ENCODE measurements at places on chromosomes 1 and 21. TPM values are rescaled to one million over a fixed set of nuclear protein-coding genes. Genes with fewer than 3 reads are reported as not detected.

GRCh38 chr1:55215194-55216021 lies at the start of gene USP24:
TSS of gene USP24 (minus strand) at chr1:55215364. CDS start at chr1:55215113, 251 bp downstream.
- peak; percentile 82 for DNase-seq

DNA sequence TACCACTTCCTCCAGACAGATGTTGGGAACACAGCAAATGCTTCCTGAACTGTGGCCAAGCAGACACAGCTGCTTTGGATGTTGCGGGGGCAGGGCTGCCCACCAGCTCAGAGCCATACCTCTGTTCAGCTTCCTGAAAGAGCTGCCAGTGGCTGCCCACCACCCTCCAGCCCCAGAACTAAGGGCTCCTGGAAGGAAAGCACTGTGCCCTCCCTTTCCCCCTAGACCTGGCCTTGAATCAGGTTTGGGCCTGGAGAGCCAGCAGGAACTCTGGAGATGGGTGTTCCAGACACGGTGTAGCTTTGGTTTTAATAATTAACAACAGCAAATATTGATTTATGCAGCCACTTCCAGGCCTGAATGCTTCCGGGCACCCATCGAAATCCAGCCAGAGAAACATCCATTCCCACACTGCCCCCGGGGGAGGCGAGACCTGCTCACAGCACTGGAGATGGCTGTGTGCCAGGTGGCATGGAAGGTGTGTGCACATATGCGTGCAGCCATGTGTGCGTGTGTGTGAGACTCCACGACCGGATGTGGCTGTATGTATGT lies 45.7 kb downstream of the RAP1GAP start:
- no peak for DNase-seq

GRCh38 chr1:211534545-211535291 lies 42.8 kb upstream of the RD3 start:
- DNase-seq, result no peak

GRCh38 chr1:168053681-168054080 lies 83.0 kb downstream of the GPR161 start:
- no peak for DNase-seq

DNA sequence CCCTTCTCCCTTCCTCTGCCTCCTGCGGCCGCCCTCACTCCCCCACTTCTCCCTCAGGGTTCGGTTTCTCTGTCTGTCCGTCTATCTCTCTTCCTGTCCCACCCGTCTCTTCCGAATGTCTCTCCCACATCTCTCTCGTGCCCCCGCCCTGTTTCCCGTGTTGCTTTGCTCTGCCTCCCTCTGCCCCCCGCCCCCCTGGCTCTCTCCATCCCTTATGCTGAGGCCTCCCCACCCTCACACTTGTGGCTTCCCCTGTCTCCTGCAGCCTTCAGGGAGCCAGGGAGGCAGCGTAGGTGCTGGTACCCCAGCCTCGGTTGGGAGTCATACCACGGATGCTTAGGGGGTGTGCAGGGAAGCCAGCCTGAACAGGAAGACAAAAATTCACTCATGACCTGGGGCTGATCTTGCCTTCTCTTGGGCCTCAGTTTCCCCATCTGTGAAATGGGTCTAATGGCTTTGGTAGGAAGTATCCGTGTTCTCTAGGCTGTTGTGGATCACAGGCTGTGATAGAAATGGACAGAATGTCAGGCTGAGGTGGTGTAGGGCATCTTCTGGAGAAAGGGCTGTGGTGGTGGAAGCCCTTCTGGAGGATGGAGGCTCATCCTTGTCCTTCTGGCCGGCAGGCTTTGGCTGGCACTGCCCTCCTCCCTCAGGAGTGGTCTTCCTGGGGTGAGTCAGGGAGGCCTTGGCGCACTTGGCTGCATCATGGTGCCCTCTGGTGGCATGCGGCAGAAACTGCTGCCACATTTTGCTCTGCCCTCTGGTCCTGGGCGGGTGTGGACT lies 55.5 kb downstream of the FOXO6 start:
- peak; percentile 82 for DNase-seq

GRCh38 chr1:221101807-221102605 lies 222.8 kb downstream of the HLX start:
- no peak for DNase-seq

DNA sequence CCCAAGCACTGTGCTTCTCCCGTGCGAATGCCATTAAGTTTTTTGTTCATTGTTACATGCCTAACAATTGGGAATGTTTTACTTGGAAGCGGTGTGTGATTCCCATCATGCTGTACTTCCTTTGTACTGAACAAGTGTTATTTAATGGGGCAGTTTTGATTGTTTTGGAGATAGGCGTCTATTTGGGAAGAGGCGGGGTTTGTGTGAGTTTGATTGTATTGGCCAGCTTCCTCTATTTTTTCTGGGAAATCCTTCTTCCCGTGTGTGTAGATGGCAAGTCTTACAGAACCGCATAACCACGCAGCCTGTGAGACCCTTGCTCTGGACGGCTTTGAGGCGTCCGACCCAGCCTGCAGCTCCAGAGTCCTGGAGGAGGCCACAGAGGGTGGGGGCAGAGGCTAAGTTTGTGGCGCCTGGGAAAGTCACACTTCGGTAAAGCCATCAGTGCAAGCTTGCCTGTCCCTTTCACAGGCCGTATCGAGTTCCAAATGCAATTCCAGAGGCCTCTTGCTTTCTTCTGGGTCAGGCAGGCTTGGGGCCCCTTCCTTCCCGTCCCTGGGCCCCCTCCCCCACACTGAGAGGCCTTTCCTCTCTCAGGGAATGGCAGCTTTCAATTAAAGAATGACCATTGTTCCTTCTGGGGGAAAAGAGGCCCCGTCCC lies 210.3 kb downstream of the TOMM20 start:
- DNase-seq, result peak; percentile 69

GRCh38 chr21:41483415-41483814 lies 24.5 kb downstream of the TMPRSS2 start:
- DNase-seq, result no peak

- DNase-seq, result no peak
Observed at GRCh38 chr1:30274976-30275621, 448.3 kb downstream of the MATN1 start.

DNA sequence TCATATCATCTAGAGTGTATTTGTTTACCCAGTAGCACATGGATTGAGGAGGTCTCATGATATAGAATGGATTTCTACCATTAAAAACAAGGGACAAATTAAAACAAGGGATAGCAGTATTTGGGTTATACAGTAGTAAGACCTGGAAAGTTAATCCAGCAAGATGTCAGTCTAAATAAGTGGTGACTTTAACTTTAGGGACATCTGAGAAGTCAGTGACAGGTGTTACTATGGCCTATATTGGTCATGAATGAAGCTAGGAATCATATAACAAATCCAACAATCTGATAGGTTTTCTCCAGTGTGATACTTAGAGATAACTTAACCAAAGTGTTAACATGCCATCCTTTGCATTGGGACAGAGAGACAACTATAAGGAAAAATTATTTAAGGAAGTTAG lies 42.7 kb upstream of the DHCR24 start:
- DNase-seq, result no peak

Gene WLS
- total RNA-seq, result 107 TPM

Gene SLC30A10
- 0.14 TPM for total RNA-seq

Gene PROX1
- total RNA-seq, result 55.2 TPM

Gene AIRE
- total RNA-seq, result not detected

Gene ITLN2
- total RNA-seq, result not detected

Gene LEMD1
- total RNA-seq, result 2.5 TPM

Gene RPS6KA1
- 2.3 TPM for total RNA-seq

Gene CXADR
- total RNA-seq, result 36.2 TPM

Gene BSDC1
- 41.0 TPM for total RNA-seq
